ENCODE measurements at places on chromosomes 2 and 18. TPM values are rescaled to one million over a fixed set of nuclear protein-coding genes. Genes with fewer than 3 reads are reported as not detected.

GRCh38 chr2:96407041-96407918, 71.7 kb downstream of the NCAPH start:
- peak; percentile 76 for DNase-seq

GRCh38 chr2:18831916-18832510, 242.6 kb upstream of the NT5C1B start:
- no peak for DNase-seq

DNA sequence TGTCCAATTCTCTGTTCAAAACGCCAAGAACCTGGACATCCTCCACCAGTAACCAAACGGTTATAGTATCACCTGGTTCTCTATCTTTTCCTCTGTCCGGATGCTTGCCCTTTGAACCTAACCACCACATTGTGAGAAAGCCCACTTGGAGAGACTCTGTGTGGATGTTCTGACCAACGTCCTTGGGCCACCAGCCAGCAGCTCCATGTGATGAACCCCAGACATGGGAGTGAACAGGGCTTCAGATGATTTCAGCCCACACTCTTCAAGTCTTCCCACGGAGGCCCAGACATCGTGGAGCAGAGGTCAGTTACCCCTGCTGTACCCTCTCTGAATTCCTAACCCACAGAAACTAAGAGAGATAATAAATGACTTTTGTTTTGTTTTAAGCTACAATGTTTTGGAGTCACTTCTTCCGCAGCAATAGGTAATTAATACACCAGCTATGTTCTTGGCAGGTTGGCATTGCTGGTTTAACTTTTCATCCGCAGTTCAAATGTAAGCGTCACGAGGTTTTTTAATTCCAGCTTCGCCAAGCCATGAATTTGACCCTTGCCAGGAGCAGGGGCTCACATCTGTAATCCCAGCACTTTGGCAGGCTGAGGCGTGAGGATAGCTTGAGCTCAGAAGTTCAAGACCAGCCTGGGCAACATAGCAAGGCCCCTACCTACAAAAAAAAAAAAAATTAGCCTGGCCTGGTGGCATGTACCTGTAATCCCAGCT, 36.1 kb upstream of the ZNF532 start:
- no peak for DNase-seq

The IL18R1 gene
- total RNA-seq = 3.5 TPM

DNA sequence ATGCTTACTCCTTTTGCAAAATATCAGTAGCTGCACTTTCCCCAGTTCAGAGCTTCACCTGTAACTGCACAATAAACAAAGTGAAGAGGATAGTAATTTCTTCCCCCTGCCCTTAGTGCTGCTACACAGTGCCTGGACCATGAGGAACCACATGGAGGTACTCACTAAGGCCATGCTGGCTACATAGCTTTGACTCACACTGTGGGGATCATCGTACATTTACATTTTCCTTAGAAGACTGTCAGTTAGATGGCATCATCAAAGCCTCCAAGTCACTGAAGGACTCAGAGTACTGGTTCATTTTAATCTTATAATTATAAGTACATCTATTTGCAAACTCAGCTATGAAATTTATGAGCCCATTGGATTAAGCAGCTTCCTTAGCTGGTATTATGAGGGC, 1416.5 kb upstream of the CELF4 start:
- no peak for DNase-seq

The TANC1 gene
- 35.3 TPM for total RNA-seq

The TSHZ1 gene
- 9.7 TPM for total RNA-seq

- no peak for DNase-seq
Measured at GRCh38 chr2:240689975-240690374, 1.7 kb upstream of the AQP12A start.

The REG1B gene
- not detected for total RNA-seq

The SEPTIN10 gene
- total RNA-seq = 78.9 TPM

The ASXL3 gene
- not detected for total RNA-seq

The TTC27 gene
- total RNA-seq = 29.1 TPM

The DAPL1 gene
- total RNA-seq = not detected

DNA sequence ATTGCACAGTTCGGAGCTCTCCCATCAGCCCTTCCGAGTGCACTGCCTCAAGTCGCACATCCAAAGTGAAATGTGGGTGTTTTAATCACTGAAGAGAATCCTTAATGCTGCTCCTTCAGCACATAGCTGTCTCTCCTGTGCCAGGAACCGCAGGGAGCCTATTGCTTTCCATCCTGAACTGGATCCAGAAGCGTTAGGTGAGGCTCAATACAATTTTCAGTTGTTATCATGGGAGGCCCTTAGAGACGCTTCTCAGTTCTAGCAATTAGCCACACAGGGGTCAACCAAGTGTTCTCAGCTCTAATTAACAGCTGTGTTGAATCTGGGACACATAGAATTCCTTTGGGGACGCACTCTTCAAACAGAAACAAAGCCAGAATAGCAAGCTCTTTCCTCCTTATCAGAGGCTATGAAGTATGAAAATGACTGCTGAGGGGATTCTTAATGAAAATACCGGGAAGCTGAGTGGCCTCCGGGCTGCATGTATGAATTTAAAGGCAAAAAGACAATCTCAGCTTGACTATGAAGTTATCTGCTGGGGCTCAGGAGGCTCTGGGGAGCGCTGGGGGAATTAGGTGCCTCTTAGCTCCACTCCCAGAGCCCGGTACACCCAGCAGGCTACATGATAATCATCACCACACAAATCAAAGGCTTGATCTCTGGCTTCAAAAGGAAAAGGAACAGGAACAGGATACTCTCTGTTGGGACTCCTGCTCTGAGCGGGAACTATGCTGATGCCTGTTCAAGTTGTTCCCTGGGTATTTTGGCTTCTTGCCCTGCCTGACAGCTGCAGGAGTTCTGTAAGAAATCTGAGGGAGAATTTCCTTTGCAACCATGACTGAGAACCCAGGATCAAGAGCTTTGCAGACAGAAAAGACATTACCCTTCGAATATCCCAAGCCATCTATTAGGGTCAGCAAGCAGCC, 55.4 kb upstream of the NCOA1 start:
- no peak for DNase-seq

- DNase-seq = peak; percentile 64
Measured at GRCh38 chr2:203636588-203637470, 69.6 kb upstream of the CD28 start.

DNA sequence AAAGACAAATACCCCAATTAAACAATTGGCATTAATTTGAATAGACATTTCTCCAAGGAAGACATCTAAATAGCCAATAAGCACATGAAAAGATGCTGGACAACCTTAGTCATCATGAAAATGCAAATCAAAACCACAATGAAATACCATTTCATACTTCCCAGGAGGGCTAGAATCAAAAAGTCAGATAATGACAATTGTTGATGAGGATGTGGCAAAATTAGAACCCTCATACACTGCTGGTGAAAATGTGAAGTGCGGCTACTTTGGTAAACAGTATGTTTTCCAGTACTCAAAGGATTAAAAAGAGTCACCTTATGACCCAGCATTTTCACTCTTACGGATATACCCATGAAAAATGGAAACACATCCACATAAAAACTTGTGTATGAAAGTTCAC, 91.6 kb downstream of the FIGN start:
- DNase-seq = no peak

DNA sequence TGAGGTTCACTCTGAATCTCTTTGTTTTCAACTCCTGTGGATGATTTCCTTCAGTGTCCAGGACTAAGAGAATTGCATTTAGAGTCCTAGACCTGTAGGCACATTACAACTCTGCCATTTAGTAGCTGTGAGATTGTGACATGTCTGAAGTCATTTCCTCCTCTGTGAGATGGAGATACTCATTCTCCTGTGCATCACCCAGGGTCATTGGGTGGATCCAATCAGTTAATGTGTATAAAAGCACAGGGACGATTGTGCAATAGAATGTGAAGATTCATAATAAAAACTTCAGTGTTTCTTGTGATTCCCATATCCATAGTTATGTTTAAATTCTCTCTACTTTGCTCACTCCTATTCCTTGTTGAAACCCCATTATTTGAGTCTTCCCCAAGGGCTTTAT, 113.6 kb downstream of the DIS3L2 start:
- DNase-seq = peak; percentile 65

GRCh38 chr2:43469094-43469493, 126.7 kb downstream of the THADA start:
- DNase-seq = no peak

The NEB gene
- 1.2 TPM for total RNA-seq

GRCh38 chr18:27719680-27720079, 457.2 kb downstream of the CDH2 start:
- DNase-seq = no peak

GRCh38 chr2:187520121-187520624, 34.1 kb downstream of the TFPI start:
- DNase-seq = no peak

The UGT1A10 gene
- not detected for total RNA-seq

The FHOD3 gene
- total RNA-seq = 5.3 TPM

- no peak for DNase-seq
Measured at GRCh38 chr2:11616851-11617415, 53.1 kb downstream of the NTSR2 start.

DNA sequence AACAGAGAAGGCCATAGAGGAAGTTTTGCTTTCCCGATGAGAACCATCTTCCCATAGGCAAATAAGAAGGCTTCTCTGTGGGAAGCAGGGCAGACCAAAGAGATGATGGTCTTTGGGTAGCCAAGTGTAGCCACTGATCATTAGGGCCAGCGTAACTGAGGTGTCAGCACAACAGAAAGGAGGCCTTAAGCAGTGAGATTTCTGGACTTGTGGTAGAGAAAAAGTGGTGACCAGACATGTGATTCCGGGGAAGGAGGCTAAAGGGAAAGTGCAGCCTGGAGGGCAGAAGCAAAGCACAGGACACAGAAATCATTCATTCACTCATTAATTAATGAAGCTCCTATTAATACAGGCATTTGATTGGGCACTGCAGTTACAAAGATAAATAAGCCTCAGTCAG, 15.4 kb downstream of the EVA1A start:
- no peak for DNase-seq
